ENCODE measurements at places on chromosomes 16 and 17.

DNA sequence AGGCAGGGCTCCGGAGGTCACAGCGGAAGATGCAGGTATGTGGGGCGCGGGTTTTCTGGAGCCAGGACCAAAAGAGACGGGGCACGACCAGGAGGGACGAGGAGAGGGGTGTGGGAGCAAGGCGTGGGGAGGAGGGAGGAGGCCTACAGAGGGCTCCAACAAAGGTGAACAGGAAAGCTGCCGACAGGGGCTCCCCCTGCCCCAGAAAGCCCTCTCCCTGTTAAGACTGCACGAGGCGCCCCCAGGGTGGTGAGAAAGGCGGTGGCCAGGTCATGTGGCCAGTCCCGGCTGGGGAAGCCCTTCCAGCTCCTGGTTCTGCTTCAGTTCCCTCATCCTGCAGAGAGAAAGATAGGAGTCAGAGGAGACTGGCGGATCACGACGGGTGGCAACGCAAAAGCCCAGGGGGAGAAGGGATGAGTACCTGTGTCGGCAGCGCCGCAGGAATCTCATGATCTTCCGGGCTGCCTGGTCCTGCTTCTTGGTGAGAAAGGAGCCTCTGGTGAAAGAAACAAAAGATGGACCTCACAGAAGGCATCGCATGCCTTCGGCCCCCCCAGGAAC, 949 bp upstream of the SPAG7 start:
- DNase-seq, result no peak

DNA sequence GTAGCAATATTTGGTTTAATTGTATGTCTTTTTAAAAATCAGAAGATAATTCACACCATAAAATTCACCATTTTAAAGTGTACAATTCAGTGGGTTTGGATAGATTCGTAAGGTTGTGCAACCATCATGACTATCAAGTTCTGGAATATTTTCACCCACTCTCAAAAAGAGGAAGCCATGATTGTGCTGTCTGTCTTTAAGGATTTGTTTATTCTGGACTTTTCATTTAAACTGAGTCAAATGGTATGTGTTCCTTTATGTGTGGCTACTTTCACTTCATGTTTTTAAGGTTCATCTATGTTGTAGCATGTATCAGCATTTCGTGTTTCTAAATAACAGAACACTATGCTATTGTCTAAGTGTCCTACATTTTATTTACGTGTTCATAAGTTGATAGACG, 68.1 kb upstream of the CPHXL start:
- no peak for DNase-seq

GRCh38 chr17:54992797-54993639, 24.5 kb downstream of the STXBP4 start:
- no peak for DNase-seq

GRCh38 chr17:17073581-17074403, 31.5 kb downstream of the MPRIP start:
- DNase-seq, result no peak

- peak; percentile 70 for DNase-seq
These were observed at the start of gene AMFR for GRCh38 chr16:56425439-56425832. Gene AMFR, minus strand, starts transcription at chr16:56425545. Its CDS starts 218 bp downstream, at chr16:56425327.

DNA sequence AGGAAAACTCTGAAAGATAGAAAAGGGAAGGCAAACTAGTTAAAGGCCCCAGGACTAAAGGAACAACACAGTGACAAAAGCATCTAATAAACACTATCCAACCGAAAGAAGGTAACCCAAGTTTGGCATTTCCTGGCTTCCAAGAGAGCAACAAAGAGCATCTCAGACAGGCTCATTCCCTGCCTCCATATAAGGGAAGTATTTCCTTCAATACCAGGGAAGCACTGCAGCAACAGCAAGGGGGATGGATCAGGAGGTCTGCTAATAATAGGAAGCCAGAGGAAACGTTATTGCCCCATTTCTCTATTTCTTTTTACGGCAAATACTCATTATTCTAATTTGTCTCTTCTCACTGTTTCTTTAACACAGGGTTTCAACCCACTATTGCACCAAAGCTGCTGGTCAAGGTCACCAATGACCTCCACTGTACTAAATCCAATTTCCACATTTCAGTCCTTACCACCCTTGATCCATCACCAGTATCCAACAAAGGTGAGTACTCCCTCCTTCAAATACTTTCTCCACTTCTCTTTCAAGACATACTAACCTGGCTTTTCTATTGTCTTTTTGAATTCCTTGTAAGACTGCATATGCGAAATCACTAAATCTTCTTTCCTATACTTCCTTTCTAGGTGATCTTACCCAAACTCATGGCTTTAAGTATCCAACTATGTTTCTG, 86.1 kb downstream of the KANSL1 start:
- DNase-seq, result no peak

DNA sequence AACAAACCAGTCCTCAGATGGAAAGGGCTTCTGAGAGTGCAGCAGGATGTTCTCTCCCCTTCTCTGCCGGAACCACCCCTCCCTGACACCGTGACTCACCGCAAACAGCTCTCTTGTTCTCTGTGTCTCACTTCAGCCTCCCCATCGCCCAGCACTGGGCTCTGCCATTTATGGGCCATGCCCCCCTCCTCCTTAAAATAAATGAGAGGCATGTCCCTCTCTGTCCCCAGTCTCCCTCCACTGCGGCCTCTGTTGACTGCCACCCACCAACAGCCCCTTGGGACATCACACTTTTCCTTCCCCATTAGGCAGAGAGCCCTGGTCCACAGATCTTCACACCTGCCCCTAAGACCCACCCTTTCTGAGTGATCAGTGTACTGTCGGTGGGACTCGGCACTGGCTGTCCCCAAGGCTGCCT, 6.3 kb downstream of the CCDC102A start:
- DNase-seq, result peak; percentile 62

DNA sequence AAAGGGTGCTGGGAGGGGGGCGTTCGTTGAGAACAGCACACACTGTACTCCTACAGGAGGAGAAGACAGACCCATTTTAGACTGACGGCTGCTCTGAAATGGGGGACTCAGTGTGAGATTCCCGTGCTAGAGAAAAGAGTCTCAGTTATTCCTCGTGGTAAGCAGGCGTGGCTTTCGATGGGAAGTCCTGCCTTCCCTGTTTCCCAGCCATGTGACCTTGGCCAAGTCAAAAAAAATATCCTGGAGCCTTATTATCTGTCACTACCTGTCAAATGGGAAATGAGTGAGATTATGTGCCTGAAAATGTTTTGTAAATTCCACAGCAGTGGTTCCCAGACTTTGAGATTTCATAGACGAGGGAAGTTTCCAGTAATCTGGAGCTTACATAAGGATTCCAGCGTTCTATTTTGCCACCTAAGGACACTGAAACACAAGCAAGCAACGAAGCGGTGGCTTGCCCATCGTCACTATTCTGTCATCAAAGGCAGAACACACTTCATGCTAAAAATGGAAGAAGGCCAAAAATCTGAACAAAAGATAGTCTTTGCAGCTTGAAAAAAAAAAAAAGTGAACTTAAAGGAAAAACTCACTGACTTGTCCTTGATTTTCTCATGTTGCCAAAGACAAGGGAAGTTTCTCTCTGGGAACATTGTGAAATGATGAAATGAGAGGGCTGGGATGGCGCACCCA, 253.4 kb upstream of the RPL38 start:
- DNase-seq, result no peak

- no peak for DNase-seq
These were observed 5.8 kb upstream of the RFFL start for GRCh38 chr17:35069311-35069710.

GRCh38 chr17:17109256-17109655, 67.0 kb downstream of the MPRIP start:
- DNase-seq, result no peak

- DNase-seq, result no peak
These were observed 14.7 kb upstream of the FAM83G start for GRCh38 chr17:19019041-19019941.

DNA sequence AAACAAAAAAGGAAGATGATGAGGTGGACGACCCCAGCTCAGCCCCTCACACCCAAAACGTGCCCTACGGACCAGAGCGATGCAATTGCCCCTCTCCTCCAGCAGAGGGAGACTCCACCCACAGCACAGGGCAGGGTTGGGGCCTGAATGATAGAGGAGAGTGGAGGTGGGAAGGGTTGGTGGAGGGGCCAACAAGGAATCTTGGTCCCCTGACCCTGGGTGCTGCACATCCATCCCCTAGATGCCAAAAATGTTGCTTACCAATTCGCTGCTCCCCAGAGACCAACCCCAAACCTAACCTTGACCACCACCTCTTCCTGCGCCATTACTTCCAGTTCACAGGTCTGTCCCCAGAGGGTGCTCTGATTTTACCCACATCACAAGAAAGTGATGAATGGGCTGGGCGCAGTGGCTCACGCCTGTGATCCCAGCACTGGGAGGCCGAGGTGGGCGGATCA, 12.9 kb downstream of the P2RX5 start:
- peak; percentile 33 for DNase-seq

DNA sequence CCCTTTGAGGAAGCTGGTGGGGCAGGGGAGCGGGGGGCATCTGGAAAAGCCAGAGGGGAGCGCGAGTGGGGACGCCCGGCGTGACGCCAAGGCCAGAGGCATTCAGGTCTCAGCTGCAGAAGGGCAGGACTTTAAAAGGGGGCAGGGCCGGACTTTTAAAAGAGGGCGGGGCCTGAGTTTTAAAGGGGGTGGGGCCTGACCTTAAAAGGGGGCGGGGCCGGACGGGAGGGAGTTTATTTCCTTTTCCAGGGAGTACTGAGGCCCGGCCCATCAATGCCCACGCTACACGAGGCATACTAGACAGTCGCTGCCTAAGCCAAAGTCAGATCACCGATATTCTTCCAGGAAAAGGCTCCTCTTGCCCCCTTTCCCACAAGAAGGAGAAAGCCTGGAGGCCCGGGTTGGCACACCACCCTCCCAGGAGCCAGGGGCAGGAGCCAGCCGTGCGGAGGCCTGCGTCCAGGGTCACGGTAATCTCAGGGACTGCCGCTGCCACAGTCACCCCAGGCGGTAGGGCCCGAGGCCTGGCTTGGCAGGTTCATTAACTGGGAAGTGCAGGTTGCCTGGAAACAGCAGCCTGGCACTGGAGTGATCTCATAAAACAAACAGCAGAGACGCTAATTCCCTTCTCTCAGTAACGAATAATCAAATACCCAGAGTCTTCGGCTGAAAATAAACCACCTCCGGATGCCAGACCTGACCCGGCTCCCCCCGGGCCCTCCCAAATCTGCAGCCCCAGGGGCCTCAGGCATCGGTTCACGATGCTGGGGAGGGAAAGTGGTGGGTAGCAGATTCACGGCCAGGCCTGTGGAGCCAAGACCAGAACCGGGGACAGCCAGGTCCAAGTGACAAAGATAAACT, 90.7 kb downstream of the TIMM22 start:
- DNase-seq, result no peak

DNA sequence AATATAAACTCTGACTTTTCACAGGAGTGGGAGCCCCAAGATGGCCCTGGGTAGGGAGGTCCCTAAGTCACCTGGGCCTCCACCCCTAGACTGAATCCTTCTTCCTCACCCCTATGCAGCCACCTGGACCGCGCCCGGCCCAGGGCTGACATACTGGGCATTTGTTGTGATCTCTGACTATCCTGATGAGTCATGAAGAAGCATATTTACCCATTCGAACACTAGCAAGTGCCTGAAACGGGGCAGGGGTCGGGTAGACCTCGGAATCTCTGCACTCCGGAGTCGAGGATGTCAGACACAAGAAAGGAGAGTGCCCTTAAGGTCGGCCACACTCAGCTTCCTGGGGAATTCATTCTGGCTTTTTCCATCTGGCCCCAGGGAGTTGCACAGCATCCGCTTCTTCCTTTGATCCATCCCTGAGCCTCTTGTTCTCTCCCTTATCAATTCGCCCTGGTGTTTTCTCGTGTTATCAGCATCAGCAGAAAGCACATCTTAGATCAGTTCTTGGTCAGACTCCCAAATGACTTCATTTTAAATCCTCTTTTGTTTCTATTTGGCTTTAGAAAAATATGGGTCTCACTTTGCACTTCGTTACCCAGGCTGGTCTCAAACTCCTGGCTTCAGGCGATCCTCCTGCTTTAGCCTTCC, 10.4 kb downstream of the METTL22 start:
- no peak for DNase-seq

GRCh38 chr16:57305159-57305811, 20.8 kb upstream of the PLLP start:
- no peak for DNase-seq

DNA sequence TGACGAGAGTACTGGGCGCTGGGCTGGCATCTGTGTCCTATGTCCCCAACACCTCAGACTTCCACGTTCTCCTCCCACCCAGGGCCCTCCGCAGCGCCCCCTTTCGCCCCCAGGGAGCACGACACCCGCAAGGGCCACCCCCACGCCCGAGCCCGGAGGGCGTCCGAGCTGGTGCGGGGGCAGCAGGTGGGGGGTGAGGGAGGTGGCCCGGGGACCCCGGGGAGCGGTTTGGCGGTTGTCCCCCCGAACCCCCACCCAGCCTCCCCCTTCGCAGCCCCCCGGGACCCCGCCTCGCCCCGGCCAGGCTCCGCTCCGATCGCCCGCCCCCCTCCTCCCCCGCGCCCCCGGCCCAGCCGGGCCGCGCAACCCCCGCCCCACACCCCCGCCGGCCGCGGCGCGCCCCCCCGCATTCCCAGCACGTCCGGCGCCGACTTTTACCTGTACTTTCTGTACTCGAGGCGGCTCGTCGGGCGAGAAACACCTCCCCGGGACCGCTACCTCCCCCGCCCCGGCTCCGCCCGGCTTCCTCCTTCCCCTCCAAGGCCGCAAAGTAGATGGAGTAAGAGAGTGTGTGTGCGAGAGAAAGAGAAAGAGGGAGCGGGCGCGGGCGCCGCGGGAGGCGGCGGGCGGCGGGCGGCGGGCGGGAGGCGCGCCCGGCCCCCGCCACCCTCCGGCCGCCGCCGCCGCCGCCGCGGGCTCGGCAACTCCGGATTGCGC, 901 bp downstream of the CDYL2 start:
- DNase-seq, result peak; percentile 30

GRCh38 chr16:17018585-17018939, 452.2 kb downstream of the XYLT1 start:
- no peak for DNase-seq

DNA sequence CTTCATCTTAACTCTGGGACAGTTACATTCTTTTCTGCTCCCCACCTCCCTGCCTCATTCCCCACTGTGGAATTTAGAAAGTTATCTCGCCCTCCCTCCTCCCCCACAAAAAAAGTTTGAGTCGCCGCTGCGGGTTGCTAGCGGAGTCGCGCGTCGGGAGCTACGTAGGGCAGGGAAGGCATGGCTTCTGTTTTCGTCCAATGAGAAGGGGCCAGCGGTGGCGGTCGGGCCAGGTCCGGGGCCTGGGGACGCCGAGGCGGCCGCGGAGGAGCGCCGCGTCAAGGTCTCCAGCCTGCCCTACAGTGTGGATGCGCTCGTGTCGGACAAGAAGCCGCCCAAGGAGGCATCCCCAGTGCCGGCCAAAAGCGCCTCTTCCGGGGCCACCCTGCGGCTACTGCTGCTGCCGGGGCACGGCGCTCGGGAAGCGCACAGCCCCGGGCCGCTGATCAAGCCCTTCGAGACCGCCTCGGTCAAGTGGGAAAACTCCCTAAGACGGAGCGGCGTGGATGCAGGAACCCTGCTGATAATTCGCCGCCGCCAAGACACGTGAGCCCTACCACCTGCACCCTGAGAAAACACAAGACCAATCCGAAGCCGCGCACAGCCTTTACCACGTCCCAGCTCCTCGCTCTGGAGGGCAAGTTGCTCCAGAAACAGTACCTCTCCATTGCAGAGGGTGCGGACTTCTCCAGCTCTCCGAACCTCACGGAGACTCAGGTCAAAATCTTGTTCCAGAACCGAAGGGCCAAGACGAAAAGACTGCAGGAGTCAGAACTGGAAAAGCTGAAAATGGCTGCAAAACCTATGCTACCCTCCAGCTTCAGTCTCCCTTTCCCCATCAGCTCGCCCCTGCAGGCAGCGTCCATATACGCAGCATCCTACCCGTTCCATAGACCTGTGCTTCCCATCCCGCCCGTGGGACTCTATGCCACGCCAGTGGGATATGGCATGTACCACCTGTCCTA, 8.9 kb downstream of the OR4D1 start:
- peak; percentile 20 for DNase-seq

GRCh38 chr17:75064867-75065561, 18.0 kb downstream of the KCTD2 start:
- no peak for DNase-seq
